ENCODE measurements at places on chromosomes 12 and 14.

GRCh38 chr14:88998027-88998426, 173.6 kb downstream of the TTC8 start:
- no peak for DNase-seq

- no peak for DNase-seq
Observed at GRCh38 chr12:101117842-101118241, 92.2 kb downstream of the SLC5A8 start.

DNA sequence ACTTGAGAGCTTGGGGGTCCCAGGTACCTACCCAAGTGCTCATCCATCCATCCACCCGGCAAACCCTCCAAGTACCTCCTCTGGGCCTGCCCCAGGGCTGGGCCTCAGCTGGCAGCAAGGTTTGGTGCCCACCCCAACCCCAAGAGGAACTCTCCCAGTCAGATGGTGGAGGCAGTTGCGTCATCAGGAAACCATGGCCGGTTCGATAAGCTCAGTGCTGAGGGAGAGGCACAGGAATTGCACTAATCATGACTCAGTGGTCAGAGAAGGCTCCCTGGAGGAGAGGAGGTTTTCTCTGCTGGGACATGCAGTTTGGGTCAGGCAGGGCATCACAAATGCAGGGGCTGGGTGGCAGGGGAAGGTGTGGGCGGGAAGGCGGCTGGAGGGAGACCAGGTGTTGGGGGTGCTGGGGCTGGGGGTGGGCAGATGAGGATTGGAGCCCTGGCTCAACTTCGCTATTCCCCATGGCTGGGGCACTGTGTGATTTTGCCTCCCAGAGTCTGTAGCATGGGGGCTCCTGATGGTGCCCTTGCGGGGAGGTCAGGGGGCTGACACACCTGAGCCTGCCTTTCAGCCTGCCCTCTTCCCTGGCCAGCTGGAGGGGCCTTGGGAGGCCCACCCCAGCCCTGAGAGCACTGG, 32.2 kb downstream of the SH2B3 start:
- DNase-seq = no peak

DNA sequence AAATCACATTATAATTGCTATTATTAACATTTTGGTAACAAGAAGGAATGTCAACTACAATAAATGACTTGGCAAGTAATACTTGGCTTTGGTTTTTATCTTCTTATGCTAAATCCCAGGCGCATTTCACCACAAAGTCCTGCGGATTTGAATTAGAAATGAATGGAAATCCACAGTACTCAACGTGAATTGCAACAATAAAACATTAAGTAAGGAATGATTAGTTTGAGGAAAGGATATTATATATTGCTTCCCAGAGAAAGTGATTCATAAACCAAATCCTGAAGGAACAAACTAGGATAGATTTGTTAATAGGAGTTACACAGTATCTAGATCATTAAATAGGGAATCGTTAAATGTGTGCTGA, 1089.7 kb downstream of the TRHDE start:
- DNase-seq = no peak

- DNase-seq = no peak
Observed at GRCh38 chr12:106157802-106158201, 19.0 kb upstream of the NUAK1 start.

GRCh38 chr12:27513155-27513824, 10.7 kb upstream of the PPFIBP1 start:
- peak; percentile 20 for DNase-seq

DNA sequence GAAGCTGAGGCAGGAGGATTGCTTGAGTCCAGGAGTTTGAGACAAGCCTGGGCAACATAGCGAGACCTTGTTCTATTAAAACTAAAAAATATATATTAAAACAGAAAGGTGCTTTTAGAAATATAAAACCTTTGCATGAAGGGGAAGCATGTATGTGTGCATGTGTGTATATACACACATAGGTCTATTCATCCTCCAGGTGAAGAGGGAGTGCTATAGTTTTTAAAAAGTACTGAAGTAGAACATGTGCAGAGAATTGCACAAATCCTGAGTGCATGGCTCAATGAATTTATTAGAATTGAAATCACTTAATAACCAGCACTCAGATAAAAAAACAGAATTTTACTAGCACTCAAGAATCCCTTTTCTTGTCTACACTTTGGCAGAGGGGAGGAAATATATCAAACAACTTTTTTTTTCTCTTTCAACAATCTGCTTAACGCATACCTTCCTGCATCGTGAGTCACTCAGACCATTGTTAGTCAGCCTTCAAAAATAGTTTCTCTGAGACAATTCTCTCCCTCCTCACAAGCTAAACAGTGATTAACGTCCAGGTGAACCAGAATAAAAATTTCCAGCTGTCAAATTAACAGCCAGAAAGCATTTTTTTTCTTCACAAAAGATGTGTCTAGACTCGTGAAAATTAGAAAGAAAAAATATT, 17.7 kb upstream of the NEDD1 start:
- DNase-seq = no peak

- DNase-seq = no peak
Observed at GRCh38 chr12:92729773-92730305, 27.1 kb downstream of the PLEKHG7 start.

- DNase-seq = no peak
Observed at GRCh38 chr14:71354801-71355200, 447.5 kb downstream of the PCNX1 start.

GRCh38 chr12:112559784-112560183, 141.0 kb downstream of the PTPN11 start:
- DNase-seq = no peak

- no peak for DNase-seq
Observed at GRCh38 chr12:6266541-6266966, 43.9 kb upstream of the PLEKHG6 start.

DNA sequence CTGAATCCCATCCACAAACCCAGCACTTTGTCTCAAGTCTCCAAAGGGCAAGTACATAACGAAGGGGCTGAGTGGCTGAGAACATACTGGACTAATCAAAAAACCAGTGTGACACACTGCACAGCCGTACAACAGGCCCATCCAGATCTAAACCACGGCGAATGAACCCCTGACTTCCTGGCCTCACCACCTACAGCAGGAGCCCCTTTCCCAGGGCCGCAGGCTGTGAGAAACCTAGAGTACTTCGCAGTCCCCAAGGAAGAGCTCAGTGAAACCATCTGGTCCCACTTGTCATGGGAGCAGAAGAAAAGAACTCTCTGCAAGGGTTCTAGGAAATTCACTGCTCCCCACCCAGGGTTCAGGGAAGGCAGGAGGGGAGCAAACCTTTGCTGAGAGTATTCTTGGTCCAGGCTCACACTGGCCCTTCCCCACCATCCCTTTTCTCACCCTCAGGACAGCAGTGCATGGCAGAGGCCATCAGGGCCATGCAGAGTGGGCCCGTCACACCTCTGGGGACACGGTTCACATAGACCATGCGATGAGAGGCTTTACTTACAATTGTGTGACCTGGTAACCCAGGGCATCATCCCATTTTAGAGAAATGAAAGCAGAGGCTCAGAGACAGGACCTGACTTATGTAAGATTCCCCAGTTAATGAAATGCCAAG, 192.8 kb downstream of the BCL11B start:
- no peak for DNase-seq

GRCh38 chr12:110421701-110422100, 18.2 kb upstream of the ANAPC7 start:
- no peak for DNase-seq

DNA sequence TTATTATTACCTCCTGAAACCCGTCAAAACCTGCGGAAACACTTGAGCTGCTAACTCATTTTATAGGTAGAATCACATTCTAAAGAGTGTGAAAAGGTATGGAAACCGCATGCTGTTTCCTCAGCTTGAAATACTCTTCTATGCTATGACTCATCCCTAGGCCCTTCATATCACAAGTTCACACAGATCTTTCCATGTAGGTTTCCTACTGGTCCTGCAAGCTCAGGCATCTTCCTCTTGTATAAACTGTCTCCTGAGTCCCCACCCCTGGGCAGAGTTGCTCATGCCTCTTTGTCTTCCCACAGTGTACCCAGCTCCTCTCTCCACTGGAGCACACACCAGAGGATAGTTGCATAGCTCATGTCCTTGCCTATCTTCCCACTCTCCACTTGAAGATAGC, 84.7 kb downstream of the CMAS start:
- DNase-seq = no peak

- no peak for DNase-seq
Observed at GRCh38 chr12:27602516-27602915, 78.5 kb downstream of the PPFIBP1 start.

DNA sequence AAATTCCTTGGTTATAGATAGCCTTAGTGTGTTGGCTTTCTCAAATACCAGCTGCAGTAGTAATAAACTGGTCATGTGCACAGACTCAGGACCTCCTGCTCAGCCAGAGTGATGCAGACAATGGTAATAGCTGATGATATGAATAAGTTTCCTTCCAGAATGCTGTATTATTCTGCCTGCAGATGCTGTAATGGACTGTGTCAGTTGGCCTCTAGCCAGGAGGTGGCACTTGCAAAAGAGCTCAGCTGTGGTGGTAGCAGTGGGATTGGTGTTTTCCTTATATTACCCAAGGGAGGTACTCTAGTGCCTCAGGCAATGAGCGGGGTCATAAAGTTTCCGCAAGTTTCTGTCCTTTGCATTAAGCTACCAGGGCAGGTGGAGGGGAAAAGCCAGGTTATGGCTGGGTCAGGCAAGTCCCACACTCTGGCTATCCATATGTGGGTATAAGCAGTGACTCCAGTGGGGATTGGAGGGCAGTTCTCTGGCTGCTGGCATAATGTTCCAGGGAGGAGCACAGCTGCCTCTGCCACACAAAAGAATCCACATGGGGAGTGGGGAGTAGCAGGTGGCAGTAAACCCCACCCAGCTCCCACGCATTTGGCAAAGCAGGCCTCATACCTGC, 14.0 kb upstream of the MUCL1 start:
- no peak for DNase-seq

- DNase-seq = no peak
Observed at GRCh38 chr12:72546106-72546505, 273.9 kb downstream of the TRHDE start.

DNA sequence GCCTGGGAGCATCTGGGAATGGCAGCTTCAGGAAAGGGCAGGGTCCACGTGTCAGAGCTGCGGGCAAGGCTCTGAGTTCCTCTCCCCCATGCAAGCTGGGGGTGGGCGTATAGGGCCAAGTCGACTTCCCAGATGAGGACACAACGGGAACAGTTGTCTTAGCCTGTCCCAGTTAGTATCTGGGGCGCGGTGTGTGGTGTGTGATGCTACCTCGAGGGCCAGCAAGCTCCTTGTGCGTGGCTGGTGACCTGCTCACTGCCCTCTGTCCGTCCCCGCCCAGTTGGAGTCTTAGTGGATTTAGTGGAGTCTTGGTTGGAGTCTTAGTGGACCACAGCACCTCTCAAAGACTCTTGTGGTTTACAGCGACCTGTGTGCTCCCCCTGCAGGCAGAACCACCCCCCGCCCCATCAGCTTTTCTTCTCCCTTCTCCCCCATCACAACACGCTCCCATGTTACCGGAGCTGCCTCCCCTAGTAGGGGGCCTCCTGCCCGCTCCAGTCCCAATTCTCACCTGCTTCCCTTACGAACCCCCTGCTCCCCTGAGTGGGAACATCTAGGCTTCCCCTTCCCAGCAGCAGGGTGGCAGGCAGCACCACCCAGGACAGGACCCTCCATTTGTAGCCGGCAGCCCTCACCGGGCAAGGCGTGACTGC, 8.7 kb downstream of the ASPG start:
- DNase-seq = no peak

DNA sequence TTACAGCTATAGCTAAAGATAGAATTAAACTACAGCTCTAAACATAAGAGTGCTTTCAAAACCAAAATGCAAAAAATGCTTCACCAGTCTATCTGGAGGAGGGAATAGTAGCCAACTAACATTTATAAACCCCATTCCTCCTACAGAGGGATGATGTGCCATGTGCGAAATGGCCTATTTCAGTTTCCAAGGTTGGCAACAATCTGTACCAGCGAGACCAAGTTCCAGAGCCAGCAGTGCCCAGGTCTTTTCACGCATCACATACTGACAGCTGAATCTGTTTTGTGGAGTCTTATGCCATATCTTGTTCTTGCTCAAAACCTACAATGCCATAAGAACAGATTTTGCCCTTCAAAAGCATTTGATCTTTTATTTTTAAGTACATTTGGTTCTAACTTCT, 24.5 kb downstream of the NELL2 start:
- no peak for DNase-seq

GRCh38 chr12:24025153-24025798, 75.8 kb upstream of the SOX5 start:
- no peak for DNase-seq

DNA sequence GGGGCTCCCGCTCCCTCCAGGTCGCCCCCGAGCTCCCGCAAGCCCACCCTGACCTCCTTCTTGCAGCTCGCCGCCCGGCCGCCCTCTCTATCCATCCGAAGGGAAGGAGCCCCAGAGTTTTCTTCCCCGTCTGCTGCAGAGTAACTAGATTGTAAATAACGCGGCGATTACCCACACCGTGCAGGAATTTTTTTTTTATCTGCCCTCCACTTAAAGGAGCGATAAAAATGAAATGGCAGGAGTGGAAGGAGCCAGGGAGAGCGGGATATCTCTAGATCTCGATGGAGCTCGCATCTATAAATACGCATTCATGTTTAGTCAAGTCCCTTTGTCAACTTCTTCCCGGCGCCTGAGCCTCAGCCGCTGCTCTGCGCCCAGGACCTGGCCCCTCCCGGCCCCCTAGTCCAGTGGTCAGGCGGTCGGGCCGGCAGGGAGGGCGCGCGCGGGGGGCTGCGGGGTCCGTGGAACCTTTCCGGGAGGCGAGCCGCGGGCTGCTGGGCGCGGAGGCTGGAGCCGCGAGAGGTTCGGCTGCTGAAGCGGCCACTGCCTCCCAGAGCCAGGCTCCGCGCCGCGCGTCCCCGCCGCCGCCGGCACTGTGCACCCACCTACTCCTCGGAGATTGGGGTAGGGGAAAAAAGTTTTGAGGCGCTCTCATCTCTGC, 386.0 kb downstream of the BCAT1 start:
- DNase-seq = no peak

- DNase-seq = no peak
Observed at GRCh38 chr14:24504425-24504950, 3.6 kb downstream of the CMA1 start.

DNA sequence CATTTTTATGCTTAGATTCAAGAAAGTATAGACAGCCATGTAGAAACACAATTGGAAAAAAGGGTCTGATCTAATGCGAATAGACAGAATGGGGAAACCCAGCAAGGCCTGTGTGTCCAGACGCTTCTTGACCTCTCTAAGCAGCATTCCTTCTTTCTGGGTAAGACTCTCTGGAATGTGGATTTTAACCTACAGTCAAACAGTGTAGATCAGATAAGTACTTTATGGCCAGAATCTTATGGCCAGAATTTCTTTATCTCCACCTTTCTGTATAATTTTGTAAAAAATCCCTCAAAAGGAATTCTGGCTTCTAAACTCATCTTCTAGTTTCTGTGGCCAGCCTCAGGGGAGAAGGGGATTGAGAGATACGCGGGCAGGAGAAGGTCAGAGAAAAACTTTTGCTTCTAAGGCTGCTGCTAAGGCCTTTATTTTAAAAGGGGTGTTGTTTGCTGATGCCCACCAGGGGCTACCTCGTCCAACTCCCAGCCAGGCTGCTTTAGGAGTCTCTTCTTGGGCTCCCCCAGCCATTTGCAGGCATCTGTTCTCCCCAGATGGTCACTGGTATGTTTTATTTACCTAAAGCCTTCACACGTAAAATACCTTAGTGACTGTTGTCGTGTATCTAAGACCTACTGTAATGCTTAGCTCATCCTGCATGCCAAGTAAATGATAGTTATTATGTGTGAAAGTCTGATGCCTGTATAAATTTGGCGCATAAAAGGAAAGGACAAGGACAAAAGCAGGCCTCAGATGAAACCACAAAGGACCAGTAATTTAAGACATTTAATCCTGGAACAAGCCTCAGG, 68.4 kb downstream of the ANO6 start:
- DNase-seq = no peak
